ENCODE measurements at places on chromosomes 7 and 10.

DNA sequence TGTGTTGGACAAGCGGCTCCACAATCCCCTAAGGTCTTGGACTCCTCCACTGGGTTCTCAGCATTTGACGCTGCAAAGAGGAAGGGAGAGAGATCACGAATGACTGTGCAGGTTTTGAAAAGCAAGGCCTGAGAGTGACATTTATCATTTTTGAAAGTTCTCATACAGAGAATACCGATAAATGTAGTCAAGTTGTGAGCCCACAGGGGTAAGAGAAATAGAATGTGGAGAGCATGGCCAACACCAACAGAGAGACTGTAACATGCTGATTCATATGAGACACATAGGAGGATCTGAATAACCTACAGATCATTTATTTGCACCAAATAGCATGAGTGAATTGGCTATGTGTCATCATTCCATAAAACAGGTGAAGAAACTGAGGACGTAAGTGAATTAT is 230.5 kb upstream of the MBL2 start:
- no peak for DNase-seq

GRCh38 chr7:34227525-34227924 is 322.2 kb downstream of the BMPER start:
- DNase-seq, result no peak

DNA sequence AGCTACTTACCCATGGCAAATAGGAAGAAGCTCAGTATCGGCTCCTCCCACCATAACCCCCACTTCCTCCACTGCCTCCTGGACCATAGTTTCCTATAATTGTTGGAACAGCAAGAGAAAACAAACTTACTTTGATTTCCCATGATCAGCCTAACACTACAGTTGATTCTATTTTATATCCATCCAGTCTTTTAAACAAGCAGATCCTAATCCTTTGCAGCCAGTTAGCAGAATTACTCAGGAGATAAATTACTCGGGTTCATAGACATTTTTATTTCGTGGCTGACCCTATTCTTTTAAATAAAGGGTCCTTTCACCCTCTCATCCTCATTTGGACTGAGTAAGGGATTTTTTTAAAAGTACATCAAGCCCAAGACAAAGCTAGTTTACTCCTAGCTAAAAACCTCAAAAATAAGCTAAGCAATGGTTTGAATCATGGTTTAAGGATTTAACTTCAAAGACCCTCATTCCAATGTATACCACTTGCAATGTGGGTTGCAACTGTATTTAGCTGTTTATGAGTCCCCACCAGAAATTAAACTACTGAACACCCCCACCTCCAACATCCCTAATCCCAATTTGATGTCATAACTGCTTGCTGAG is 8.0 kb downstream of the HNRNPA2B1 start:
- no peak for DNase-seq

GRCh38 chr10:124962421-124962820 is 20.5 kb downstream of the ZRANB1 start:
- DNase-seq, result no peak

DNA sequence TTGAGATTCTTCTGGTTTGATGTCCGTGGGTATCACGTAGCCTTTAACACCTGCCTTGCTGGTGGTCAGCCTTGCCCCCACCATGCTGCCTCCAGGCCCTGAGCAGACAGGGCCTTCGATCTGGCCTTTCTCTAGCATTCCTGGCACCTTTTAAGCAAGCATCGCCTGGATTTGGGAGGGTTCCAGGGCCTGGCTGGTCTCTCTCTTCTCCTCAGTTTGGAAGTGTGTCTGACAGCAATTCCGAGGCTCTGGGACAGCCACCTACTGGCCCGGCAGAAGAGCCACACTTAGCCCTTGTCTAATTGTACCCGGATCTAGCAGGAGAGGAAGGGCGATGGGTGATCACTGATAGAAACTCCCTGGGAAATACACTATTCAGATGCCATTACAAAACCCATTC is 441.3 kb upstream of the MKI67 start:
- no peak for DNase-seq

DNA sequence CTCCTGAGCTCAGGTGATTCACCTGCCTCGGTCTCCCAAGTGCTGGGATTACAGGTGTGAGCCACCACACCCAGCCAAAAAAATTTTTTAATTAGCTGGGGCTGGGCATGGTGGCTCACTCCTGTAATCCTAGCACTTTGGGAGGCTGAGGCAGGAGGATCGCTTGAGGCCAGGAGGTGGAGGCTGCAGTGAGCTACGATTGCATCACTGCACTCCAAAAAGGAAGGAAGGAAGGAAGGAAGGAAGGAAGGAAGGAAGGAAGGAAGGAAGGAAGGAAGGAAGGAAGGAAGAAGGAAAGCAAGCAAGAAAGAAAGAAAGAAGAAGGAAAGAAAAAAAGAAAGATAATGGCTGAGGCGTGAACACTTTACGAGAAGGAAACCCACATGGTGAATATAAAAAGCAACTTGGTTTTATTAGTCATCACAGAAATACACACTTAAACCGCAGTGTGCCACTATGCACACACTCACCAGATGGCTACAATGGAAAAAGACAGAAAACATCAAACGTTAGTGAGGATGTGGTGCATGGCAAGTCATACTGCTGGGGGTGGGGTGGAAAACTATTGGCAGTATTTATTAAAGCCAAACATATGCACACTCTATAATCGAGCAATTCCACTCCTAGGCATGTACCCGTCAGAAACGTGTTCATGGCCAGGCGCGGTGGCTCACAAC is 4.4 kb upstream of the CCL26 start:
- peak; percentile 92 for DNase-seq

- no peak for DNase-seq
Observed at GRCh38 chr7:48681006-48681405, 243.3 kb upstream of the CDC14C start.

DNA sequence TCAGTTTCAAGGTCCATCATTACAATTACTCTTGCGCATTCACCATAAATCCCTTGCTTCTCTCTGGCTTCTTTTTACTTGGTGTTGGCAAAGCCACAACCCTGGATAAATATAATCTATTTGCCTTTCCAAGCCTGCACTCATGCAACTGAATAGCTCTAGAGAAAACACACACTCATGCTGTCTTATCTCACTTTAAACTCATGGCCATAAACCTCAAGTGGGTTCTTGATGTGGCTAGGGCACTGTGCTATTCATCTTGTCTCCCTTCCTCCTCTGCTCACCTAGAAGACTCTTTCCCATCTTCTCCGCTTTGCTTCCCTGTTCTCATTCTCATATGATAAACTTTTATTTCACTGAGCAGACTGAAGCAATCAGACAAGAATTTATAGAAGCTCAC is 165.4 kb upstream of the MTPN start:
- no peak for DNase-seq

DNA sequence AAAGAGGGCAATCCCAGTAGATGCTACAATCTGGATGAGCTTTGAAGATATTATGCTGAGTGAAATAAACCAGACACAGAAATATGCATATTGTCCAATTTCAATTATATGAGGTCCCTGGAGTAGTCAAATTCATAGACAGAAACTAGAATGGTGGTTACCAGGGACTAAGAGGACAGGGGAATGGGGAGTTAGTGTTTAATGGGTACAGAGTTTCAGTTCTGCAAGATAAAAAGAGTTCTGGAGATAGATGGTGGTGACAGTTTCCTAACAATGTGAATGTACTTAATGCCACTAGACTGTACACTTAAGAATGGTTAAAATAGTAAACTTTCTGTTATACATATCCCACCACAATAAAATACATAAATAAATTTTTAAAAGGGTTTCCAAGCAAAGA is 236.6 kb downstream of the ELMO1 start:
- no peak for DNase-seq

DNA sequence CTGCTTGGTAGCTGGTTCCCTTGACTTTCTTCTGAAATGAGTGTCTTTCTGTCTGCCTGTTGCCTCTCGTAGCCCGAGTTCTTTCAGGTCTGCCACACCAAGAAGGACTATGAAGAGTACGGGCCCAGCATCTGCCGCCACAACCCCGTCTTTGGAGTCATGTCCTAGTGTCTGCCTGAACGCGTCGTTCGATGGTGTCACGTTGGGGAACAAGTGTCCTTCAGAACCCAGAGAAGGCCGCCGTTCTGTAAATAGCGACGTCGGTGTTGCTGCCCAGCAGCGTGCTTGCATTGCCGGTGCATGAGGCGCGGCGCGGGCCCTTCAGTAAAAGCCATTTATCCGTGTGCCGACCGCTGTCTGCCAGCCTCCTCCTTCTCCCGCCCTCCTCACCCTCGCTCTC is 94.8 kb downstream of the ACTR3B start:
- no peak for DNase-seq

DNA sequence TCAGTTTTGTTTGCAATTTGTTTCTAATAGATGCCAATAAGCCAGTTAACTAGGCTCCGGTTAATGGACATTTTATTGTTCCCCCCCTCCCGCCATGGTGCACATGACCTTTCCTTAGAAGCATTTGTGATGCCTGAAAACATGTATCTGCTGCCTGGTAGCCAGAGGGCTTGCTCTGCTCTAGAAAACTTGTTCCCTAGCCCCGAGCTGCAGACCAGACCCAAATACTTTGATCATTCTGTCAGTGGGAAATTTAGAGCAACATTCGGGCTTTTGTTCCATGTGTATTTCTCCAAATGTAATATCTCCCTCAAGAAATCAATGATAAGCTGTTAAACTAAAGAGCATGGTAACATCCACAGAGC is 104.7 kb downstream of the EVX1 start:
- no peak for DNase-seq

DNA sequence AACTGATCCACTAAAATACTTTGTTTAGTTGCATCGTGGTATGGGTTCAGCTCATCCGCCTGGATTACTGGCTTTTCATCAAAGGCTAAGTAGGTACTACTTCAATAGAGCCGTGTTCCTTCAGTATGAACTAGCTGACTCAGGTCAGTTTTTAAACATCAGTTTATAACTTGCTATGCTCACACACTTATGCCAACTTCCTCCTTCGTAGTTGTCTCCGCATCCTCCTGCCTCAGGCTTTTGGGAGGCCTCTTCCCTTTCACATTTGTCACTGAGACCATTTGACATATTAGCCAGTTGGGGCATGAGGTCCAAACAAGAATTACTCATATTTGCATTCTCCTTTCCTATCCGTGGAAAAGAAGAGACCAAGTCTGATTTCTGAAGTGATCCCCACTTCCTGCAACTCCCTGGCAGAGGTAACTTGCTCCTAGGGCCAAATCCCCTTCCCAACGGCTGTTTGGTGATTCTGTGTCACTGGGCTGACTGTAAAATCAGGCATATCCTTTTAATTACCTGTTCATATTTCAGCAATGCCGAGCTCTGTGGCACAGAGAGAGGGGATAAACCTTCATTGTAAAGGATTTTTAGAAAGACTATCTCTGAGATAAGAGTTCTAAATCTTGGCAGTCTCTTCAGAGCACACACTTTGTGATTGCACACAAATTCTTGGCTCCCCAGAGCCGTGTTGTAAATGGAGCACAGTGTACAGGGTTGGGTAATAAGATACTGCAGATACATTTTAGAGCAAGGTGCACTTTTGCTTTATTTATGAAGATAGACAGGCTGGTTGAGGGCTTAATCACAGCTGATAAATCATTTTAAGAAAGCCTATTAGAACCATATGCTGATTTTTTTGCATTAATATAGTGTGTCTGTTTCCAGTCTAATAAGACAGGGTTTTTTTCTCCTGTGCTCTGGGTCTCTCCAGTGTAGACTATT is 108.0 kb downstream of the CREB5 start:
- no peak for DNase-seq

GRCh38 chr10:132790934-132791829 is 5.2 kb upstream of the NKX6-2 start:
- no peak for DNase-seq

DNA sequence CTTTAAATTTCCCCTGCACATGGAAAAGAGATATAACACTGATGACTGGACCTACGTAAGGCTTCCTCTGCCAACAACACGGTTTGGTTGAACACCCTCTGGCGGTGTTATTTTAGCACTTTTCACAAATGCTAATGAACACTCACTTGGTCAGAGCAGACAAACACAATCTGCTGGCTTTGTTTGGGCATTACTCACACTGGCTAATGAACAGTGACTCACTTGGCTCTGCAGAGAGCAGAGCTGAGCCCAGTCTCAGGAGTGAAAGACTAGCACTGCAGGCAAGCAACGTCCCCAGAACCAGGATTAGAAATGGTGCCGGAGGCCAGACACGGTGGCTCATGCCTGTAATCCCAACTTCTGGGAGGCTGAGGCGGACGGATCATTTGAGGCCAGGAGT is 430.8 kb downstream of the PLXNA4 start:
- peak; percentile 85 for DNase-seq

DNA sequence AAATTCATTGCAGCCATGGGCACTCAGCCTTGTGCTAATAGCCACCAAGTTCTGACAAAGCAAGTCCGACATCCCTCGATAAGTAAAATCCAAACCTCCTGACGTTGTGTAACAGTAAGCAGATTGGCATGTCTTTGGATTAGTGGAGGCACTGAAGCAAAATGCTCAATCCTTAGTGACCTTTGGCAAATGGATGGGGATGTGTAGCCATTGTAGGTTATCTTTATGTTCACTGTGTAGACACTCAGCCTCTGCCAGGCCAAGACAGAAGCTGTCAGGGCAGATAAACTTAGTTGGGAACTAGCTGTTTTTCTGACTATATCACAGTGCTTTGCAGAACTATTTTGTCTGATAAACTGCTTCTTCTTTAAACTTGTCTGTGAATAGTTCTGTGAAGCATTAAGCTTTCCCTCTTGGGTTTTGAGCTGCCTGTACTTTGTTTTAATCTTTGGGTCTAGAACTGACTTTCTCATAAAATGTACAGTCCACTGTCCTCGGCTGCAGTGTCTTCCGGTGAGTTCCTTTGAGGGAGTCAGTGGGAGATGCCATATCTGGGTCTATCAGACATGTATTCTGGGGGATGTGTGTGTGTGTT is 220.8 kb downstream of the LRMDA start:
- no peak for DNase-seq

DNA sequence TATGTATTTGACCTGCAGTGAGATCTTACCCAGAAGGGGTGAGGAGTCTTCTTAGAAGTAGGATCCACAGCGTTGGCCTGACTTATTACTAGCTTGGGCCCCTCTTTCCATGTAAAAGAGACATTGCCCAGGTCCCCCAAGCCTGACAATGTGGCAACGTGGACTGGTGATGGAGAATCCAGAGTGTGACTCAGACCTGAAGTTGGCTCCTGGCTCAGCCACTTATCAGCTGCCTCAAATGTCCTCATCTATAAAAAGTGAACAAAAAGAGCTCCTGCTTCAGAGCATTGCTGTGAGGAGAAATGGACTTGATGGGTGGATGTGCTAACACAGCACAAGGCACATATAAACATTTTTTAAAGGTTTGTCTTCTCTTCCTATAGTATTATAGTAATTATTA is 35.4 kb upstream of the TECTB start:
- DNase-seq, result no peak

DNA sequence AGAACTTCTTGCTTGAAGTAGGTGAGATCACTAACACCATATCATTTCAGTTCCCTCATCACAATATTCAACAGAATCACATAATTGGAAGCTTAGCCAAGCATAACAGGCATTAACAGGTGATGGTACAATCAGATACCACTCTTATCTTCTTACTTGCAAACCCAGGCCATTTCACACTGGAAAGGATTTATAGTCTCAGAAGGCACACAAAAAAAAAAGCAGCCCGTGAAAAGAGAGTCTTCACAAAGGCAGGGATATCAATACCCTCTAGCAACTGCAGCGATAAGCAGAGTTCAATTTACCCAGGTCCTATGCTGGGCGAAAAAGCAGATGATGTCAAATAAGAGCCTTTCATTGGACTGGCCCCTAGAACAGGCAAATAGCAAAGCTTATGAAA is 1082.4 kb downstream of the XPNPEP1 start:
- no peak for DNase-seq

Data from HFFc6 (cell line).